ENCODE measurements at places on chromosomes 11 and 22.

DNA sequence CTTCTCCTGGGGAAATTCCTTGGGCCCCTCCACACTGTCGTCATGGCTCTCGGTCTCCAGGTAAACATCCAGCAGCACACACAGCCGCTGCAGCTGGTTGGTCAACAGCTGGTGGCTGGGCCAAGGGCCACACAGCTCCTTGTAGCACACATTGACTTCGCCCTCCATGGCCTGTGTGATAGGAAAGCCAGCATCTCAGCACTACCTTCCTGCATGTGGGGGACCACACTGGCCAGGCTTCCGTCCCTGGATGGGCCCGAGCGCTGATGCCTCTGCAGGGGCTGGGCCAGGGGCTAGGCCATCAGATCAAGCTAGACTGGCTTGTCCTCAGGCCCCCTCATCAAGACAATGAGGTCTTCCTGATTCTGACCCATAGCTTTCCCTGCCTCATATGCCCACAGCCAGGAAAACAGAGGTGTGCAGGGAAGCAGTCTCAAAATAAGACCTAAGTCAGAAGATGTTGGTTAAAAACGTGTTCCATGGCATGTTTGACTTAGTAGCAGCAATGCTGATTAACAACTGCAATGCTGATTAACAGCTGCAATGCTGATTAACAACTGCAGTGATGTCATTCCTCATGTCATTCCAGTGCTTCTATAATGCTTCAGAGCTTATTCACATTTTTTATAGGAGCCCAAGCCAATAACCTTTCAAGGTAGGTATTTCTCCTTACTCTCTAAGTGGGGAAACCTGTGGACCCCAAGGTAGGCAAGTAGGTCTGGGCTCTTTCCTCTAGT, 31.3 kb downstream of the NEFH start:
- DNase-seq = no peak

GRCh38 chr11:66725647-66726046, 3.4 kb downstream of the SPTBN2 start:
- DNase-seq = no peak

- no peak for DNase-seq
Observed at GRCh38 chr11:132674151-132674550, 858.1 kb downstream of the OPCML start.

DNA sequence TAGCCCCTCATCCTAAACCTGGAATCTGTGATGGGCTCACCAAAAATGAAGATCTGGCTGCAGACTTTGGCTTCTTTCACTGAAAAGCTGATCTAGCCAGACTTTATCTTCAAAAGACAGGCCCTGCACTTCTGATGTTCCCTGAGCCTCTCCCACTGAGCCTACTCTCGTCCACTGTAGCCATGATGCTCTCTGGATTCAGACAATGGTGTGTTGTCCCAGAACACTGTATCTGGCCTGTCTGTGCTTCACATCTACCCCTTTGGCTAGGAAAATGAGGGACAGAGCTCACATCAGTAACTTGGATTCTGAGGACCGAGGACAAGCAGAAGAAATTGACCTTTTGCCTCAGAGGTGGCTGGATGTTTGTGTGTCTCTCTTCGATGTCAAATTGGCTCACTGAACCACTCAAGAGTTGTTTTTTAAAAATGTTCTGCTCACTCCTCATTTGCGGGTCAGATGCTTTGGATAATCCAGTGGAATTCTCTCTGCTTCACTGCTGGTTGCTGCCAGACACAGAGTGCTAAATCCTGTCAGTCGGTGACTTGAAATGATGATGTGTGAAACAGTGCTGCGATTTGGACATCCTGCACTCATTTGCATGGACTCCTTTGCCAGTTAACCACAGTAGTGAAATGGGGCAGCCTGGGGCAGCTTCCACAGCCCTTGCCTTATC, 67.5 kb downstream of the ARFGAP2 start:
- no peak for DNase-seq

DNA sequence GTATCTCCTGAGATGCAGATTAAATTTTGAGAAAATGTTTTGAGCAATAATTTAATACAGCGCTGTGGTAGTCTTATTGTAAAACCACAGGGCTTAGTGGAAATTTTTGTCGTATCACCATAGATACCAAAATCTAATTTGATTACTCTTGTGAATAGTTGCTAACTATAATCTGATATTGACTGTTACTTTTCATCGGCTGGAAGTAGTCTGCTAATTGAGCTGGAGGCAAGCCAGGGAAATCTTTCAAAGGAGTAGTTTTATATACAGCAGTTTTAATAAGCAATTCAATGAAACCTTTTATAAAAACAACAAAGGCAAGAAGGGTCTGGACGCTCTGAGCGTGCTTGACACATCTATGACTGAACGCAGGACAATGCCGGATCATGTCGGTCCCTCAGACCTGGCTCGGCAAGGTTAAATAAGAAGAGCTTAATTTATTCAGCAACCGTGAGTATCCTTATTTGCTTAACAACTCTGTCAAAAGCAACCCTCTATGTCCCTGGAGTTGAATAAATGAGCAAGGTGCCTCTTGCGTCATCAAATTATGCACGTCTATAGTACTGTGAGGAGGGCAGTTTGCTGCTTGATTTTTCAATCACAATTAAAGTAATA, 121.2 kb downstream of the NCAM1 start:
- DNase-seq = no peak

- no peak for DNase-seq
Observed at GRCh38 chr22:27344546-27344945, 457.0 kb downstream of the MN1 start.

- DNase-seq = no peak
Observed at GRCh38 chr11:19821412-19821875, 108.8 kb downstream of the NAV2 start.

GRCh38 chr22:29912141-29912540, 29.2 kb downstream of the MTMR3 start:
- no peak for DNase-seq

GRCh38 chr22:46908641-46909107, 146.2 kb downstream of the TBC1D22A start:
- no peak for DNase-seq

- DNase-seq = no peak
Observed at GRCh38 chr22:24566899-24567511, 11.2 kb downstream of the SNRPD3 start.

- DNase-seq = no peak
Observed at GRCh38 chr11:44324749-44325525, 15.0 kb upstream of the ALX4 start.

DNA sequence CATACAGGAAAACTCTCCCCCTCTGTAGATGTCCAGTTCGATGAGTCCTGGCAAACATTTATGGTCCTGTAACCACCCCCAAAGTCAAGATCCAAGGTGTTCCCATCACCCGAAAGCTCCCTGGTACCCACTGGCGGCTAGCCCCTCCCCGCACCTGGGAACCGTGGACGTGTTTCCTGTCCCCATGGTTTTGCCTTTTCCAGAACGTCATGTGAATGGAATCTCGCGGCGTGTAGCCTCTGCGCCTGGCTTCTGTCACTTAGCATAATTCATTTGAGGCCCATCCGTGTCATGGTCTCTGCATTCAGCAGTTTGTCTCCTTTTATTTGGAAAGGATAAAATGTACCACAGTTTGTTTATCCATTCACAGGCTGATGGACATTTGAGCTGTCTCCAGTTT, 106.3 kb downstream of the KCNQ1 start:
- DNase-seq = no peak

- no peak for DNase-seq
Observed at GRCh38 chr11:44128729-44129128, 33.3 kb downstream of the EXT2 start.

- DNase-seq = no peak
Observed at GRCh38 chr11:57162179-57162898, 19.4 kb upstream of the LRRC55 start.

- DNase-seq = no peak
Observed at GRCh38 chr11:61780581-61781162, 11.7 kb downstream of the TMEM258 start.

DNA sequence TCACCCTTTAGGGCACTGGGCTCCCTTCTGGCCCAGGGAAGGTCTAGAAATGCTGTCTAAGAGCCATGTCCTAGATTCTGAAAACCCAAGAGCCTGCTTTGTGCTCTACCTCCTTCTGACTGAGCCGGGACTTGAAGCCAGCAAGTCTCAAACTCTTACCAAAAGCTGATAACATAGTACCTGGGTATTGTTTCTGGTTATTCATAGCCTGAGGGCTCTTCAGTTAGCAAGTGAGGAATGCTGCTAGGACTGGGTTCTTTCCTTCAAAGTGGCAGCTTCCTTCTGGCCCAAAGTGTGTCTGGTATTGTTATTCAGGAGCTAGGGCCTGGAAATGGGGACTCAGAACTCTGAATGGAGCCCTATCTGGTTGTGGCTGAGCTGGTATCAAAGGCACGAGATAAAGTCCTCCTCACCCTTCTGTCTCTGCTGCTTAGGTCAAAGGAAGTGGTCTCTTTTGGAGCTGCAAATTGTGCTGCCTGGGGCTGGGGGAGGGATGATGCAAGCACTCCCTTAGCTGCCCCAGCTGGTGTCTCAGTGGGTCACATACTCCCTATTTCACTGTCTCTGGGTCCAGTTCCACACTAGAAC, 696.0 kb upstream of the CCDC179 start:
- no peak for DNase-seq

GRCh38 chr11:64619196-64619595, 28.2 kb downstream of the SLC22A12 start:
- DNase-seq = no peak

DNA sequence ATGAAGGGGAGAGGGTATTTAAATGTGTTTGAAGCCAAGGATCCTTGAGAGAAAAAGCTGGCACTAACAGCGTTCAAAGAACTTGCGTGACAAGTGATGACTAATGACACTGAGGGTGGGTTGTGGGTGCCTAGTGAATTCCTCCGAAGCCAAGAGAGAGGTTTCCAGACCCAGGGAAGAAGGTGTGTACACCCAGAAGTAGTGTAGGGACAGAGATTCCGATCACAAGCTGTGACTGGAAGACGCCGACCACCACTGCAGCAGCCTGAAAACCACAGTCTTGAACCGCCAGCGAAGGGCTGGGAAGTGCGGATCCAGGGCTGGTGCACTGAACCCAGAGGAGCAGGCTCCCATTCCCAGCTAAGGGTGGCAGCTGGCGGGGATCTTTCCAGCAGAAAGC, 9.5 kb downstream of the PPARA start:
- no peak for DNase-seq

GRCh38 chr11:14059491-14059890, 97.0 kb downstream of the SPON1 start:
- peak; percentile 34 for DNase-seq

- peak; percentile 19 for DNase-seq
Observed at GRCh38 chr11:32615422-32615821, 31.8 kb downstream of the EIF3M start.

- DNase-seq = no peak
Observed at GRCh38 chr22:48318575-48319320, 1508.9 kb downstream of the BRD1 start.

GRCh38 chr11:24078018-24078417, 418.8 kb upstream of the LUZP2 start:
- DNase-seq = no peak

DNA sequence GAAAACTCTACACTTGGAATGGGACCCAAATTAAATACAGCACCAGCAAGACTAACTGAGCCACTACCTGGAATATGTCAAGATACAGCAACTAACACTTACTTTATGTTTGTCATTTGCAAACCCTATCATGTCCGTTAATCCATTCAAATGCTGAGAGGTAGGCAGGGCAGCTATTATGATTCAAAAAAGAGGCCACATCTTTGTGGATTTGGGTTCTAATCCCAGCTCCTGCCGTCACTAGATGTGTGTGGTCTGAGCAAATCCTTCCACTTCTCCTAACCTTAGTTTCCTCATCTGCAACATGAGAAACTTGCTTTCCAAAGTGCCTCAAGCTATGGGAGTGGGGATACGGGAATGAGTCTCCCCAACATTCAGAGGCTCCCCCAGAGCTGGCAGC, 24.2 kb downstream of the FLI1 start:
- no peak for DNase-seq

DNA sequence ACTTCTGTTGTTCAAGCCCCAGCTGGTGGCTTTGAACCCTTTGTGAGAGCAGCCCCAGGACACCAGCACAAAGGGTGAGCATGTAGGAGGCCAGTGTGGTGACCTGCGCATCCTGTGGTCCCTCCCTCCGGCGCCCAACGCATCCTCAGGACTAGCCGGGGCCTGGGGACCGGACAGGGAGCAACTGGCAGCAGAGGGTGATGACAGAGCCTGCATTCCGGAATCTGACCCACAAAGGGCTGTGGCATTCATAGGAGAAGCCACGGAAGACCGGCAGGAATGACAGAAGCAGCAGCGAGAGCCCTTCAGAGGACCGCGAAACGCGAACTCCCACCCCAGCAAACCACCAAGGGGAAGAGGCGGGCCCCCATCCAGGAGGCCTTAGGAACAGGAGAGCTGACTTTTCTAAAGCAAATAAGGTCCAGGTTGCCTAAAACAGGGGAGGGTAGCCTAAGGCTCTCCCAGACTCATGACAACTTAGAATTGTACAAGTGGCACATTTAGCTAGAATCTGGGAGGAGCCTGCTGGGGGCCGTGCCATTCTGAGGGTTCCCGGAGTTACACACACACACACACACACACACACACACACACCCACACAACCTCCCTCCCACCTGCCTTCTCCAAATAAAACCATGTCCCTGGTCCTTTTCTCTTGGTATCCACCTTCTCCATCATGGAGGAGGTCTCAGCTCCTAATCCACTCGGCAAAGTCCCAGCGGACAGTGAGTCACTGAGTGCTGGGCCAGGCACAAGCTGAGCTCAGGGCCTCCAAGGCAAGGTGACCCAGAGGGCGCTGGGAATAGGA, 232.7 kb downstream of the CTTN start:
- DNase-seq = no peak

GRCh38 chr11:129557421-129557820, 181.8 kb downstream of the BARX2 start:
- no peak for DNase-seq

Measured in suppressor macrophage (primary cell).